ENCODE measurements at places on chromosomes 5 and 9. TPM values are rescaled to one million over a fixed set of nuclear protein-coding genes. Genes with fewer than 3 reads are reported as not detected.
A peak's percentile ranks its signal among the peaks of the same experiment; 100 is the strongest.

GRCh38 chr5:109063223-109063622 is 315.5 kb downstream of the FER start:
- H3K27me3 ChIP-seq: no peaks in the 10 kb centered on the region
- DNase-seq: no peak
- H3K27ac ChIP-seq: no peak overlapping the region
- H3K4me3 ChIP-seq: no peak overlapping the region
- H3K36me3 ChIP-seq: no peaks in the 10 kb centered on the region

- no peak overlapping the region for H3K27ac ChIP-seq
- no peaks in the 10 kb centered on the region for H3K36me3 ChIP-seq
- H3K4me1 ChIP-seq: no peaks in the 10 kb centered on the region
Observed at GRCh38 chr9:137907776-137908175, 30.2 kb downstream of the CACNA1B start.

Gene GRXCR2
- not detected for total RNA-seq

DNA sequence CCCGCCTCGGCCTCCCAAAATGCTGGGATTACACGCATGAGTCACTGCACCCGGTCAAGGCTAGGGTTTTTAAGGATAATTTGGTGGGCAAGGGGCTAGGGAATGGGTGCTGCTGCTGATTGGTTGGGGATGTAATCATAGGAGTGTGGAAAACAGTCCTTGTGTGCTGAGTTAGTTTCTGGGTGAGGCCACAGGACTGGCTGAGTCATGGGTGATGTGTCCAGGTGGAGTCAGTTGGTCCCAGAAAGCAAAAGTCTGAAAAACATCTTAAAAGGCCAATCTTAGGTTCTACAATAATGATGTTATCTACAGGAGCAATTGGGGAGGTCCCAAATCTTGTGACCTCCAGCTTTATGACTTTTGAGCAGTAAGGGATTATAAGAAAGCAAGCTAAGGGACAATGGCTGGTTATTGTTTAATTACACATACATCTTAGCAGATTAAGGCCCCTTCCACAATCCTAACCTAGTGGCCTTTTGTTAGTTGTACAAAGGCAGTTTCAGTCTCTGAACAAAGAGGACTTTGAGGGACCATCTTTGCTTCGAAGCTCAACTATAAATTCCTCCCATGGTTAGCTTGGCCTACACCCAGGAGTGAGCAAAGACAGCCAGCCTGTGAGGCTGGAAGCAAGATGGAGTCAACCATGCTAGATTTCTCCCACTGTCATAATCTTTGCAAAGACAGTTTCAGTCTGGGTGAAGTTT is 5.5 kb upstream of the AOPEP start:
- H3K36me3 ChIP-seq: no peaks in the 10 kb centered on the region
- DNase-seq: no peak

DNA sequence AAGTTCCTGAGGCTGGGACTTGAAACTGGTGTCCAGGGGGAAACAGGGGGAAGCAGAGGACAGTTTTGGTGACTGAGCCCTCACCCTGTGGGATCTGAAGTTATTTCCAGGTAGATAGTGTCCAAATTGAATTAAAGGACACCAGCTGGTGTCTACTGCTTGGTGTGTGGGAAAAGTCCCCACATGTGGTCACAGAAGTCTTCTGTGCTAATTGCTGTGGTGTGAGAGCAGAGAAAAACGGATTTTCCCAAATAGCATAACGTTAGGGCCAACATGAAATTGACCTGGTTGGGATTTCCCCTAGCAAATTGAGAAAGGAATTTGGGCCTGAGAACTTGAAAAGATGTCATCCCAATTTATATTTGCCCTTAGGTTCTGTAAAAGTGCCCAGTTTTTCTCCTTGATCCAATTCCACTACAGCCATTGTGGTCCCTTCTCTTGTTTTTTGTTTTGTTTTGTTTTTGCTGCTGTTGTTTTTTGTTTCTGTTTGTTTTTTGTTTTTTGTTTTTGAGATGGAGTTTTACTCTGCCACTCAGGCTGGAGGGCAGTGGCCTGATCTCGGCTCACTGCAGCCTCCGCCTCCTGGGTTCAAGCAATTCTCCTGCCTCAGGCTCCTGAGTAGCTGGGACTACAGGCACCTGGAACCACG is 5.6 kb upstream of the STARD4 start:
- peaks cover 15% of the 10 kb centered on the region for H3K4me1 ChIP-seq
- no peaks in the 10 kb centered on the region for H3K36me3 ChIP-seq
- no peaks in the 10 kb centered on the region for H3K27me3 ChIP-seq
- DNase-seq: no peak
- H3K27ac ChIP-seq: no peak overlapping the region

DNA sequence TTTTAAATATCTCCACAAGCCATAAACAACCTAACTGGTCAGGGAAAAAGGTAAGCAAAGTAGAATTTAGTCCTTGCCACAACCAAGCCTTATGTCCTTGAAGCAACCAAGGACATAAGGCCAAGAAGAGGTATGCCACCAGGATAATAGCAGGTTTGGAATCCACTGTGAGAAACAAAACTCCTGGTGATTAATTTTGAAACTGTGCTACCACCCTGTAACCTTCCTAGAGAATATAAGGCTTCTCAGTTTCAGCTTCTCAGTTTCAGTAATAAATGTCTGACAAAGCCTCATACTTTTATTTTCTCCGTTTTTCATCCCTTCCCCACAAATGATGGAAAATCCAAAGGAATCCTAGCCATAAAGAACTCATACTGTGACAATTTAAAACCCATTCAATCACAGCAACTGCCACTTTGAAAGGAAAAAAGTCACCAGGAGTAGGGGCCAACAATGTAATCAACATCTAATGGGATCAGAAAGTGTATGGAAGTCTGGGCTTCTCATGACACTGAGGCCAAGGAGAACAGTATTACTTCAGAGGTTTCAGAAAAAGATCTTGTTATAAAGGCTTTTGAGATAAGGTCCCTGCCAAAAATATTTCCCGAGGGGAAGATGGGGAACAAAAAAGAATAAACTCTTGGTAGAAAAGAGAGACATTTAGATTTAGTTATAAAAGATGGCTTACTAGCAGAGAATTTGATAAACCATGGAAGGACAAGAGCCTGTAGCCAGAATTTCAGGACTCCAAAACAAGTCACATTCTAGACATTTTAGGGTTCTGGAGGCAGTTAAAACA is 189.2 kb downstream of the TSSK1B start:
- peaks cover 6% of the 10 kb centered on the region for H3K4me1 ChIP-seq
- H3K36me3 ChIP-seq: no peaks in the 10 kb centered on the region
- H3K27ac ChIP-seq: no peak overlapping the region

GRCh38 chr9:89810431-89810830 is 205.6 kb downstream of the GADD45G start:
- no peak for DNase-seq
- no peak overlapping the region for H3K4me3 ChIP-seq
- H3K36me3 ChIP-seq: no peaks in the 10 kb centered on the region
- H3K27me3 ChIP-seq: no peaks in the 10 kb centered on the region
- peaks cover 11% of the 10 kb centered on the region for H3K4me1 ChIP-seq

DNA sequence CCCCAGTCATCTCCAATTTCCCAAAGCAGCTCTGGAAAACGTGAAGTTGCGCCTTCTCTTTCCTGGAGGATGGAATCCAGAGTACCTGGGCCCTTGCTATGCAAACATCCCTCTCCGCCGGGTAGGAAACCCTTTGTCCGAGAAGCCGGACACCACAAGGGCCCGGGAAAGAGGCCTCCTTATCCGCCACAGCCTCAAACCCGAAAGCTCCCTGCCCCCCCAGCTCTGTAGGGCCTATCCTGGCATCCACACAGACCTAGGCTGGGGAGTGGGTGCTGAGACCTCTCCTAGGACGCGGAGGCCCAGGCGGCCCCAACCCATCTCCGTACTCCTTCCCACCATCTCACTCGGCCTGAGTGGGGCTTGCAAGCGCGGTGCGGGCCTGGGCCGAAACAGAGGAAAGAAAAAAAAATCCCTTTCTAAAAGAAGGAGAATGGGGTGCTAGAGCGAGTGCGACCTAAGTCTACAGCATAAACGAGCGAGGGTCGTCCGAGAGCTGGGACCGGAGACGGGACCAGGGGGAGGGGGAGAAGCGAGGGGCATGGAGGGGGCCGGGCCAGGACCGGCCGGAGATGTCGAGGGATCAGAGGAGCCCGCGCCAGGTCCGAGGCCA is 624 bp downstream of the FBXW11 start:
- no peak for DNase-seq
- H3K36me3 ChIP-seq: no peaks in the 10 kb centered on the region
- peak overlapping the region; percentile 95 for H3K27ac ChIP-seq
- H3K27me3 ChIP-seq: no peaks in the 10 kb centered on the region

Gene EPB41L4B
- total RNA-seq: 1.1 TPM

DNA sequence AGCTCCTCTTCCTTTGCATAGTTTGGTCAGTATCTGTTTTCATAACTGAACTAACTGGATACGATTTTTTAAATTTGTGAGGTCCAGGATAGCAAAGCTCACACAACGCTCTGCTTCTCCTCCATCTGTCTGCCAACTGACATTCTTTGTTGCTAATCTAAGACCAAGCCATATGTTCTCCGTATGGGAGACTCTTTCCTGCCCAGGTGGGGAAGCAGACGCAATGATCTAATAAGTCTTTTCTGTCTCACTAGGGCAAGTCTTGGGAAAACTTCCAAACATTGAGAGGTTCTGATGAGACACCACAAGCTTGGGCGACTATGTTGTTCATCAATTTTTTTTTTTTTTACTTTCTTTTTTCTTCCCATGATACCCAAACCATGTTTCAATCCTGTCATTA is 558.5 kb downstream of the EFNA5 start:
- H3K36me3 ChIP-seq: no peaks in the 10 kb centered on the region
- no peak overlapping the region for H3K4me3 ChIP-seq
- no peaks in the 10 kb centered on the region for H3K27me3 ChIP-seq
- H3K27ac ChIP-seq: no peak overlapping the region

- peak overlapping the region; percentile 66 for H3K27ac ChIP-seq
- DNase-seq: no peak
- H3K4me3 ChIP-seq: peak overlapping the region; percentile 39
Observed at GRCh38 chr5:115977988-115978387, 15.7 kb downstream of the LVRN start.

DNA sequence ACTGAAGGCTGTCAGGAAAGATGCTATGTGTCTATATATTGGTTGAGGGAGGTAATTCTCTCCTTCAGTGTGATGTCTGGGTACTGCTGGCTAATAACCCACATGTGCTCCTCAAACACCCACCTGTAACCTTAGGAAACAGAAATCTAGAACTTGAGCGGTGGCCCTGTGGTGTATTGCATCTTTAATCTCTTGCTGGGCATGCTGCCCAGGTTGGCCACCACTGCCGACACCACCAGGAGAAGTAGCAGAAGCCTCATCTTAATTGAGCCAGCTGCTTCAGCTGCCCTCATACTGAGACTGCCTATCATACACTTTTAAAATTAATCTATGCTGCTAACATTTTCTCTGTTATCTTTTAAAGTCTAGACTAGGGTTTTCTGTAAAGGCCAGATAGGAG is 103.5 kb upstream of the C5orf63 start:
- no peaks in the 10 kb centered on the region for H3K36me3 ChIP-seq
- H3K27ac ChIP-seq: no peak overlapping the region
- no peak for DNase-seq
- H3K27me3 ChIP-seq: no peaks in the 10 kb centered on the region
- no peaks in the 10 kb centered on the region for H3K4me1 ChIP-seq

Gene GNPDA1
- total RNA-seq: 15.8 TPM

- H3K27me3 ChIP-seq: no peaks in the 10 kb centered on the region
- no peaks in the 10 kb centered on the region for H3K4me1 ChIP-seq
- H3K36me3 ChIP-seq: peaks cover 15% of the 10 kb centered on the region
- DNase-seq: no peak
Observed at GRCh38 chr5:31412324-31412723, 119.6 kb downstream of the DROSHA start.

Gene CFAP157
- 0.27 TPM for total RNA-seq

Gene PTGDS
- total RNA-seq: 89.5 TPM

GRCh38 chr9:111661150-111661801 is at the start of gene GNG10:
Gene GNG10 (plus strand): TSS chr9:111661605. CDS start chr9:111661635, 30 bp downstream.
- peak within 1 kb of the TSS; percentile 31 for H3K27ac ChIP-seq
- peaks cover 4% of the 10 kb centered on the region for H3K4me1 ChIP-seq
- no peaks in the 10 kb centered on the region for H3K36me3 ChIP-seq
- DNase-seq: peak; percentile 4
- H3K4me3 ChIP-seq: peak within 1 kb of the TSS; percentile 93

Gene NMRK1
- 20.2 TPM for total RNA-seq

Gene ZNF879
- total RNA-seq: 2.6 TPM

All from thoracic aorta (tissue), 2 donors.